ENCODE measurements at places on chromosomes 2 and 18.
A peak's percentile ranks its signal among the peaks of the same experiment; 100 is the strongest.

- H3K4me3 ChIP-seq, result no peak overlapping the region
These were observed 125.9 kb downstream of the LYPD6 start for GRCh38 chr2:149456285-149456684.

DNA sequence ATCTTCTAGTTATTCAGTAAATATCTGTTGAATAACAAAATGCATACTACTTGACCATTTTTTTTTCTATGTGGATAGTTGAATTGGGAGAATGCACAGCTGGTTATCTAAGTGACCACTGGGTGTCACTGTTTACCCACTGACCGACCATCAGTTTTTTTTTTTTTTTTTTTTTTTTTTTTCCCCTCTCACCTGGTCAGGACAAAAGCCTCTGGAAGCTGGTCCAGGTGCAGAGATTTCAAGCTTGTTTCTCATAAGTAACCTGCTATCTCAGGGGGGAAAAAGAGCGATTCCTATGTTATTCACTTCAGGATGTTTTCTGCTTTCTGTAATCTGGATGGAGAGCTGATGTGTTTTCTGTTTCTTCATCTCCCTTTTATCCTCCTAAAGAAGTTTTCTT is 256.0 kb downstream of the DCDC2C start:
- H3K4me3 ChIP-seq, result no peak overlapping the region
- H3K4me1 ChIP-seq, result no peaks in the 10 kb centered on the region
- H3K36me3 ChIP-seq, result no peaks in the 10 kb centered on the region
- H3K27me3 ChIP-seq, result no peaks in the 10 kb centered on the region
- DNase-seq, result no peak

GRCh38 chr2:118473846-118474540 is 373.5 kb downstream of the EN1 start:
- H3K4me3 ChIP-seq, result no peak overlapping the region
- no peak overlapping the region for H3K27ac ChIP-seq
- peaks cover 12% of the 10 kb centered on the region for H3K27me3 ChIP-seq
- no peak for DNase-seq

- H3K4me1 ChIP-seq, result no peaks in the 10 kb centered on the region
- no peak overlapping the region for H3K4me3 ChIP-seq
- no peak overlapping the region for H3K27ac ChIP-seq
- H3K27me3 ChIP-seq, result peaks cover 16% of the 10 kb centered on the region
- no peak for DNase-seq
These were observed 73.1 kb downstream of the TGOLN2 start for GRCh38 chr2:85254540-85255300.

- no peak overlapping the region for H3K4me3 ChIP-seq
- H3K4me1 ChIP-seq, result peaks cover 45% of the 10 kb centered on the region
- no peak for DNase-seq
- H3K27me3 ChIP-seq, result no peaks in the 10 kb centered on the region
These were observed 45.2 kb downstream of the TMEM131 start for GRCh38 chr2:97950329-97951154.

GRCh38 chr18:23453680-23454058 is 582 bp downstream of the RIOK3 start:
- H3K36me3 ChIP-seq, result peaks cover 9% of the 10 kb centered on the region
- H3K4me3 ChIP-seq, result peak overlapping the region; percentile 99
- no peaks in the 10 kb centered on the region for H3K27me3 ChIP-seq
- peak overlapping the region; percentile 98 for H3K27ac ChIP-seq

DNA sequence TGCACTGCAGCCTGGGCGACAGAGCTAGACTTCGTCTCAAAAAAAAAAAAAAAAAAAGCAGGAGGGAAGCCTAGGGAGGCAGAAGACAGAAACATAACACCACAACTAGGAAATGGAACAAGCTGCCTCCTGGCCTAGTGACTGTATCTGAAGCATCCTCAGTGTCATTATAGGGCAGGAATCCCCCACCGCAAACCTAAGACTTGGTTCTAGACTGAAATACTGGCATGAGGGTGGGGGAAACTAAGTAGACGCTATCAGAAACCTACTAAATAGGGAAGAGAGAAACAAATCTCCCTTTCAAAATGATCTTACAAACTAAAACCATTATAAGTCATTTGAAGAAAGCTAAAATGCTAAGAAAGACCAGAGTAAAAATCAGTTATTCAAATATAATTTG is 16.4 kb upstream of the SMAD2 start:
- H3K27me3 ChIP-seq, result peaks cover 12% of the 10 kb centered on the region
- no peak for DNase-seq
- peaks cover 2% of the 10 kb centered on the region for H3K36me3 ChIP-seq

- DNase-seq, result no peak
- H3K36me3 ChIP-seq, result peaks cover 14% of the 10 kb centered on the region
- peak overlapping the region; percentile 72 for H3K4me3 ChIP-seq
- H3K27me3 ChIP-seq, result no peaks in the 10 kb centered on the region
- H3K27ac ChIP-seq, result peak overlapping the region; percentile 61
These were observed 720 bp downstream of the KRTCAP3 start for GRCh38 chr2:27442920-27443282.

DNA sequence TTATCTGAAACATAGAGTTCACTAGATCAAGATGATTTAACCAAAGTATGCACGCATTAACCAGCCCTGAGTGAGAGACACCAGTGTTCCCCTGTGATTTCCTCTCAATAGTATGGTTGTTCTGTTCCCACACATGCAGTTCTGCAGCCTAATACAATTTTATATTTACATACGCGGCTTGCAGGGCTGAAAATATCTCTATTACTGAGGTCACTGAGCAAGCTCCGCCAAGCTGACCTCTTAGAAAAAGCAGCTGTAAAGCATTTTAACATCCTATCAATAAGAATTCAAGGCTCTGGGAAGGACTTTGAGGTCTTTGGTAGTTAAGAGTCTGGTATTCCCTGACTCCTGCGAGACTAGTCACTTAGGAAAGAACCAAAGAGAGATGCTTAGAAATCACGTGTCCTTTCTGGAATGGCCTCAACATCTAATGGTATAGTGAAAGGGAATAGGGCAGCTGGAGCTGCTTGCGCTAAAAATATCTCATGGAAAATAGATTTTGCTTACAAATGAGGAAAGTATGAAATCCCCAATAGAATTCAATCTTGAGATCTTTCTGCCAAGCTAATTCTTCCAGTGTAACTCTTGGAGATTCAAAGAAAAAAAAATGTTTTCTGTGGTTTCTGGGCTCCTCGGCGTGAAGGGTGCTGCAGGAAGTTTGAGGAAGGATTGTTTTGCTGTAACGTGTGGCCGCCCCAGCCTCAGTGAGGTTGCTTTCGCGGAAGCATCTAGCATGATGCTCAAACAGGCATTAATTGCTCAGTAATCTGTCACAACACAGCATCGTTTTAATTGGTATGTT is 59.2 kb downstream of the DOCK10 start:
- peak overlapping the region; percentile 96 for H3K27ac ChIP-seq
- no peaks in the 10 kb centered on the region for H3K27me3 ChIP-seq
- peaks cover 7% of the 10 kb centered on the region for H3K36me3 ChIP-seq
- DNase-seq, result no peak

DNA sequence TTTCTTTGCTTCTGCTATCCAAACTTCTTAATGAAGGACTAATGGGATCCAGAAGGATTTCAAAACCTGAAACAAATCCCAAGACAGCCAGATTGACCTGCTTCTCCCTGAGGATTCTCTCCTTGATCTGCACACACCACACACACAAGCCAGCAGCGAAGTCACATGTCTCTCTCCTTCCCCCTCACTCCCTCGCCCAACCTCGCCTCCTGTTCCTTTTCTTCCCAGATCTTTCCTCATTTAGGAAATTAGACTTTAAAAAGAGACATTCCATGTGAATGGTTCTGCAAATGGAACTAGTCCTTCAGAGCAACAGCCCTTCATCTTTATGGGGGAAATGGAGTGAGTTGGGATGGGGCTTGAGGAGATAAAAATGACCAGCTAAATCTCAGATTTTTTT is 639.1 kb upstream of the SETBP1 start:
- no peaks in the 10 kb centered on the region for H3K4me1 ChIP-seq
- H3K4me3 ChIP-seq, result no peak overlapping the region
- no peak for DNase-seq

- no peak overlapping the region for H3K27ac ChIP-seq
- no peaks in the 10 kb centered on the region for H3K4me1 ChIP-seq
- H3K36me3 ChIP-seq, result no peaks in the 10 kb centered on the region
- H3K27me3 ChIP-seq, result no peaks in the 10 kb centered on the region
- H3K4me3 ChIP-seq, result no peak overlapping the region
These were observed 87.9 kb downstream of the ZNF804A start for GRCh38 chr2:184685999-184686841.

DNA sequence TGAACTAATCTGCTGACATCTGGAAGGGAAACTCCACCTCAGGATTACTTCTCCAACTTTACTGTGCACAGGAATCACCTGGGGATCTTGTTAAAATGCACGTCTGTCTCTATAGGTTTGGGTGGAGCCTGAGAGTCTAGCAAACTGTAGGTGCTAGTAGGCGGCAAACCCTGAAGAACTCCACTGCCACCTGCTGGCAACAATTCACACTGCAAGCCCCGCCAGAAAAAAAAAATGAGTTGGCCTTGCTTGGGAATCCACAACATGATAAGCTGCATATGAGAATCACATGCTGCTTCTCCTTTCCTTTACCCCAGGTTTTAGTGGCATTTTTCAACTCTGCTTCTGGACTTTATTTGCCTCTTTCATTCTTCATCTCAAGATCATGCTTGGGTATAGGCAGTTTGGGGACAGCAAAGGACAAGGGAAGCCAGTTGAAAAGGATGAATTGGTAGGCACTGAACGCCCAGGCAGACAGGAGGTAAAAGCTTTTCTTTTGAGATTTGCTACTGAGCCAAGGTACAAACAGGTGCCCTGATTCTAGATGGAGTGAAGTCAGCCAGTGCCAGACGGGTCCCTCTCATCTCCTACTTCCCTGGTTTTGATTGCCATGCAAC is 88.8 kb downstream of the VIT start:
- H3K4me3 ChIP-seq, result no peak overlapping the region
- H3K27ac ChIP-seq, result no peak overlapping the region
- DNase-seq, result peak; percentile 29
- peaks cover 72% of the 10 kb centered on the region for H3K27me3 ChIP-seq
- peaks cover 3% of the 10 kb centered on the region for H3K36me3 ChIP-seq

Data from T-helper 17 cell (primary cell).